Upper lobe of left lung (tissue), 6 donors: ENCODE measurements at places on chromosomes 3 and 15.

GRCh38 chr15:79028411-79028964, 62.1 kb downstream of the RASGRF1 start:
- DNase-seq: no peak

DNA sequence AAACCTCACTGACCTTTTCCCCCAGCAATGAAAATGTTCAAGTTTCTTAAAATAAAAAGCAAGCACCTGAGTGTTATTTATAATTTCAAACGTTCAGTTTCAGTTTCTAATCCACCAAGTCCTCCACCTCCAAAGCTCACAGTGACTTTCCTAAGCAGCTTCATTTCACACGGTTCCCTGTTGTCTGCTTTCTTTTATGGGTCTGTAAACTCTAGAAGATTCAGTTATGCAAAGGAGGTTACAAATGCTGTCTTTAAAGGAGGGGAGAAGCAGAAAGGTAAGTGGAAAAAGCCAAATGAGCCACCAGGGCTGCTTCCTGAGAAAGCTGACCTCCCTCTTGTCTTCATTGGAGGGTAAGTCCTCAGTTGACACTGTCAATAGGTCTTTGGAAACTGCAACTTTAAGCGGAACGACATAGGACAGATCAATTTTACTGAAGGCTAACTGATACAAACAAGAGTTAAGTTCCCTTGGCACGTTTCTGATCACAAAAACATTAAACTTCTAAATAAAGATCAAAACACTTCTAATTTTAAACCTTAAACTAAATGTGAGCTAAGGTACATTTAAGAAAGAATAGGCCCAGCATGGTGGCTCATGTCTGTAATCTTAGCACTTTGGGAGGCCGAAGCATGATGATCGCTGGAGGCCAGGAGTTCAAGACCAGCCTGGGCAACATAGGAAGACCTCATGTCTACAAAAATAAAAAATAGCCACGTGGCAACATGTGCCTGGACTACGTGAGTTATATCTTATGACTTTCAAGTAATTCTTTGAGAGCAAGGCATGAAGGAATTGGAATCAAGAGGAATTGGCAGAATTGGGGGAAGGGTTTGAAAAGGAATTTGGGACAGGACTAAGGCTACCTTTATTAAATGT, 151.9 kb upstream of the UBE2E1 start:
- no peak for DNase-seq

DNA sequence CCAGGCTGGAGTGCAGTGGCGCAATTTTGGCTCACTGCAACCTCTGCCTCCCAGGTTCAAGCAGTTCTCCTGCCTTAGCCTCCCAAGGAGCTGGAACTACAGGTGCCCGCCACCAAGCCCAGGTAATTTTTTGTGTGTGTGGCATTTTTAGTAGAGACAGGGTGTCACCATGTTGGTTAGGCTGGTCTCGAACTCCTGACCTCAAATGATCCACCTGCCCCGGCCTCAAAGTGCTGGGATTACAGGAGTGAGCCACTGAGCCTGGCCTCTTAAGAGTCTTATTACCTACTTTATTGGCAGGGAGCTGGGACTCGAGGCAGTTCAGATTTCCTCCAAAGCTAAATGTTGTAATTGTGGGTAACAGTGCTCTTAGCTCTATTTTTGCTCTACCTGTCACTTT, 16.4 kb downstream of the PXYLP1 start:
- DNase-seq: no peak

DNA sequence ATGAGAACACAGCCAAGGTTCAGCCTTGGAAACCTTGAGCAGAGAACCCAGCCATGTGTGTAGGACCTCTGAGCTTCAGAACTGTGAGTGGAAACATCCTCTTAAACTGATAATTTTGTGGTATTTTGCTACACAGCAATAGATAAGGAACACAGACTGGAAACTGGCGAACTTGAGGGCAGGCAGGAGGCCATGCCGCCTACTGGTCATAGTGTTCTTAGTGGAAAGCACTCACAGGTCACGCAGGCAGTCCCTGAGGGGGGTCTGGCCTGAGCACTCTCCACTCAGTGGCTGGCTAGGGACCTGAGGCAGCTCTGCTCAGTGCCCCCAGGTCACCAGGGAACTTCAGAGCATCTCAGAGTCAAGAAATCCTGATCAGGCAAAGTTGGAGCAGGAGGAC, 9.7 kb upstream of the XIRP1 start:
- no peak for DNase-seq

DNA sequence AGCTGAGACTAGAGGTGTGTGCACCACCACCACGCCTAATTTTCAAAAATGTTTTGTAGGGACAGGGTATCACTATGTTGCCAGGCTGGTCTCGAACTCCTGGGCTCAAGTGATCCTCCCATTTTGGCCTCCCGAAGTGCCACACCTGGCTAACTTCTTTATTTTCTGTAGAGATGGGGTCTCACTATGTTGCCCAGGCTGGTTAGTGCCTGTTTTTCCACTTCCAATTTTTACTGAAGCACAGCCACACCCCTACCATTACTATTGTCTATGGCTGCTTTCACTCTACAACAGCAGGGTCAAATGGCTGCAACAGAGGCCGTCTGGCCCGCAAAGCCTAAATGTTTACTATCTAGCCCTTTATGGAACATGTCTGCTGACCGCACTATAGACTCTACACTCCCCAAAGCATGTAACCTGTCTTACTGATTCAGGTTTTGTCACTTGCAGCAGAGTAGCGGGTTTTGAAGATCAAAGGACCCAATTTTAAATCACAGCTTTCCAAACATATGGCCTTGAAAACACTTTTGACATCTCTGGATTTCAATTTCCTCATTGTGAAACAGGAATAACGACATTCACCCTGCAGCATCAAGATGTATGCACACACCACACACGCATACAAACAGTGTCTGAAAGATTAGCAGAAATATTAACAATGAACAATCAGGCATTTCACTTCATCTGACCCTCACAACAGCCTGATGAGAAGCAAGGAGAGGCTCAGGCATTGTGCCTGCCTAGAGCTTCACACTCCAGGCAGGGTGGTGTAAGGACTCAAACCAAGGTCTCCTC, 46.1 kb downstream of the SCAP start:
- DNase-seq: no peak

DNA sequence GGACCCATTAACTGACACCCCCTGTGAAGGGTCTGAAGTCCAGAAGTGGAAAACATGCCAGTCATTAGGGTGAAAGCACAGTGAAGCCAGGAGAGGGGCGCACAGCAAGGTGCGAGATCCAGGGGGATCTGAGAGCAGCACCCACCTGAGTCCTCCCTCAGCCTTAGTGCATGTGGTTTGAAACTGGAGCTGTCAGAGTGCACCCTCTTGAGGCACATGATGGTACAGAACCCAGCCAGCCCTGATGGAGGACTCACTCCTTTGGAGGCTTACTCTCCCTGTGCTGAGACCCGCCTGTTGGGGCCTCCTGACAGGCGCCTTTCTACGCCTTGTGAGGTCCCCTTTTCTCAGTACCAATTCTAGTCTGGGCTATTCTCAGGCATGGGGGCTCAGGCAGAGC, 77.8 kb downstream of the IL20RB start:
- no peak for DNase-seq

DNA sequence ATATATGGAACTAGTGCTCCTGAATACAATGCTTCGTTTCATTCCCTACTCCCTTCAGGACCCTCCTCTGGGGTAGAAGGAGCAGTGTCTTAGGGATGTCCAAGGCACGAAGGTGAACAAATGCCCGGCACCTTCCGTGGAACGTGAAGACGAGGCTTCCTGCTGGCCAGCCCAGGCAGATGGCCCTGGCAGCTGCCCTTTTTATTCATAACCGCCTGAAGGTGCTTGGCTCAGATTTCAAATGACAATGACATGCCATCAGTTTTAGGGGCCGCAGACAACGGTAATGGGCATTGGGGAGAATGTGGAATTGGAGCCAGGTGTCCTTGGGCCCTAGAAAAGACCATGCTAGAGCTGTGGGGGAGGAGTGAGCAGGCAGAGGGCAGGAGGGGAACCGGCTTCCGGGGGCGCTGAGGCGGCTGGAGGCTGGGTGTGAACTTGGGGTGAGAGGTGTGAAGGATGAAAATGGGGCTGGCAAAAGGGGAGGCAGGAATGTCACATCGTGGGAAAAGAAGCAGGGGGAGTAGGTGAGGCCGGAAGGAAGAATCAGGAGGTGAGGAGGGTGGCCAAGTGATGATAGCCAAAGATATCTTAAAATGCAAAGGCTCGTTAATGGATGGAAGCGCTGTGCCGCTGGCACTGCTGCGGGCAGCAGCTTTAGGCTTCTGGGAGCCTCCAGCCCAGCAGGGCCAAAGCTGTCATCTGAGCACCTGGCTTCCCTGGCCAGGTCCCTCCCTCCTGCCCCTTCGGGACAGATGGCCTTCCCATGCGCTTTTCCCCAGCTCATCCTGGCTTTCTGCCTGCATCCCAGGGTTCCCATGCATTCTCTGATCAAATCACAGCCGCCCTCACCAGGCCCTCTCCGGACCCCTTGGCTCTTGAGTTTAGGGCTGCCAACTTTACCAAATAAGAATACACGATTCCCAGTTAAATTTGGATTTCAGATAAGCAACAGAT, 93.7 kb downstream of the TMEM266 start:
- DNase-seq: peak; percentile 54

- DNase-seq: no peak
These were observed 164.8 kb upstream of the RORA start for GRCh38 chr15:61393949-61394348.

GRCh38 chr3:5787861-5788488, 600.5 kb downstream of the EDEM1 start:
- no peak for DNase-seq

DNA sequence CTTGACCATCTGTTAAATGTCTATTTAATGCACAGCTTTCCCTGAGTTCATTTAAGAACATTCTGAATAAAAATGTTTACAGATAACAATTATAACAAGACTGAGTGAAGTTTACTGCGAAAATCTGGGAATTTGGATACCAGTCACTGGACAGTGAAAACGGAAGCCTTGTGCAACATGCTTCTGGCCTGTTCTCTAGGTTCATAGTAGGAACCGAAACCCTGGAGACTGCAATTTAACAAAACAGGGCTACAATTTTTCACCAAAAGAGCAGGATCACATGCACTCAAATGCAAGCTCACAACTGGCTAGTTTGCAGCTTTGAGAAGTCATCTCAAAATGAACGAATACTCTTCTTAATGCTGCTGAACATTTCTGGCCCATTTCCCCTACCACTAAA, 435.9 kb downstream of the NR2F2 start:
- DNase-seq: no peak

- no peak for DNase-seq
These were observed 288.2 kb upstream of the GADL1 start for GRCh38 chr3:31182661-31183060.

- DNase-seq: no peak
These were observed 30.5 kb upstream of the GNB5 start for GRCh38 chr15:52221730-52222129.

- DNase-seq: no peak
These were observed 36.8 kb upstream of the FRMD5 start for GRCh38 chr15:44231842-44232241.

DNA sequence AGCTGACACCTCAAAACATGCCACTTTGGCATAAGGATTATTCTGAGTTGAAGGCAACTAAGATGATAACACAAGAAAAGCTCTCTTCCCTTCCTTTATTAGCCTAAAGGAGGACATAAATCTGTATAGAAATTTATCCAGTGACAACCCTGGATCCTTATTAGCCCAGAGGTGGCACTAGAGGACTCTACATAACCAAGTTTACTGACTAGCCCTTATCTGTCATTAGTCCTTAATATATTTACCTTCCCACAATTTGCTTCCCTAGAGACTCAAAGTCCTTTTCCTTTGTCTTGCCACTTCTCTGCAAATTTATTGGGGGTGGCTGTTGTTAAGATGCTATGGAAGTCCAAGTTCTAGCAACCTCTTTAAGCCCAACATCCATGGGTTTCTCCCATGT, 26.7 kb downstream of the CEP70 start:
- no peak for DNase-seq

- no peak for DNase-seq
These were observed 1.9 kb upstream of the RMDN3 start for GRCh38 chr15:40756938-40757337.

DNA sequence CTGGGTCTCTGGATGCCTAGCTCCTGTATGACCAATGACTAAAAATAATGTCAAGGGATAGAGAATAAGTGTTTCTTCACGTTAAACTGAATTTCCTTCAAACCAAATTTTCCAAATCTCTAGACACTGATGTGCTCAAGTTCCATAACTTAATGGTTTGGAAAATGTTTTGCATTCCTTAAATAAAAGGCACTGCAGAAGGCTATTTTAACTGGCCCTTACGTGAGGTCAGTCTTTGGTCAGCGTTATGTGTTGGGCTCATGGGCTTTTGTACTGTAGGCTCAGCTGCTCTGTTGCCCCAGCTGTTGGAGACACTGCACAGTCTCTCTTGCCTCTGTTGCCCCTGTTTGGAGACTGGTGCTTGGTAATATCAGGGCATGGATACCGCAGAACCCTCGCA, 188.5 kb downstream of the TPRG1 start:
- DNase-seq: no peak

DNA sequence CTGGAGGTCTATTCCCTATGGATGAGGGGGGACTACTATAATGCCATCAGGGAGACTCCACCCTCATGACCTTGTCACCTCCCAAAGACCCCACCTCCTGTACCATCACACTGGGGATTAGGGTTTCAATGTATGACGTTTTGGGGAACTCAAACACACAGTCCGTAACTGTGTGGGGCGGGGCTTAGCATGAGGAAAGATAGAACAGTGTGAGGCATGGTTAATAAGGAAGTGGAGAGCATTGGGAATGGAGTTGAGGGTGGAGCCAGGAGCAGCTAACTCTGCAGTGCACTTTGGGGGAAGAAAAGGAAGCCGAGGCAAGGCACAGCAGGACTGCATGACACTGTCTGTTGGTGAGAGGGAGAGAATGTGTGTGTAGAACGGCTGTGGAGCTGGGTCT, 90.9 kb upstream of the AGBL1 start:
- no peak for DNase-seq

DNA sequence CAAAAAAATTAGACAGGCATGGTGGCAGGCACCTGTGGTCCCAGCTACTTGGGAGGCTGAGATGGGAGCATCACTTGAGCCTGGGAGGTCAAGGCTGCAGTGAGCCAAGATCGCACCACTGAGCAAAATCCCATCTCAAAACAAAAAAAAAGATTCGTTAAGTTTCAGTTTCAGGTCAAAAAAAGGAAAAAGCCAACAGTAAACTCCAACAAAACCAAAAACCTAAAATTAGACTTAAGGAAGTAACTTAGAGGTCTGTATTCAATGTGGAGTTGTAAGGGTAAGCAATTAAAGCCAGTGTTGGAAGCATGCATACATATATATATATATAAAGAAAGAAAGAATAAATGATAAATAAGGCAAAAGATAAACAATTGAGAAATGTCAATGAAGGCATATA, 11.8 kb downstream of the KPNA1 start:
- no peak for DNase-seq

GRCh38 chr15:67809441-67809840, 15.9 kb upstream of the SKOR1 start:
- DNase-seq: no peak

DNA sequence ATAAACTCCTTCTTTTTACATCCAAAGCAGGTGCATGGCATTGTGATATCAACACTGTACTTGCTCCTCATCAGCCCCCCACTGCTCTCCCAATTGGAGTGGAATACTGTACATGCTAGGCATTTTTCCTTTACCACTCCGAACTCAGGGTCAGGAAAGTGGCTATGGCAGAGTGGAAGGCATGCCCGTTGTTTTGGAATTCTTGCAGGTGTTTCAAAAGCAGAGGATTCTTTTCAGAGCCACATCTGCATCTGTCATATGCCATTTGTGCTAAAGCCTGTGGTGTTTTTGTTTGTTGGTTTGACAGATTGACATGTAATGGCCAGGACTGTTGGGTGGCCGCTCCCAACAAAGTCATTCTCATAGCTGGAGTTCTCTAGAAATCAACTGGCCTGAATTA, 41.7 kb downstream of the SOX2 start:
- no peak for DNase-seq
